Ascending aorta (tissue), 2 donors: ENCODE measurements at places on chromosomes 16 and 17.

DNA sequence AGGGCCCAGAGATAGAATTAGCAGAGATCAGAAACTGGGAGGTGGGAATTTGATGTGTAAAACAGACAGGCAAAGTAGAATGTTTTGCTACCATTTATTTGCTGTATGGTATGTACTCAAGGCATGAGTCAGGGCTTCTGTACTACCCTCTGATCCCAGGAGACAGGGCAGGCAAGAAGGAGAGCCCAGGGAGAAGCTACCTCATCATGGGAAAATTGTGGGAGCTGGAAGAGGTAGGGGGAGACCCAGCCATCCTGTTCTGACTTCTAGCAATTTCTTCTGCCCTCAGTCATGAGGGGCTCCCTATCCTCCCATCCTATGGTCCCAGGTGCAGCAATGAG is 1.7 kb upstream of the PIGS start:
- DNase-seq: no peak

DNA sequence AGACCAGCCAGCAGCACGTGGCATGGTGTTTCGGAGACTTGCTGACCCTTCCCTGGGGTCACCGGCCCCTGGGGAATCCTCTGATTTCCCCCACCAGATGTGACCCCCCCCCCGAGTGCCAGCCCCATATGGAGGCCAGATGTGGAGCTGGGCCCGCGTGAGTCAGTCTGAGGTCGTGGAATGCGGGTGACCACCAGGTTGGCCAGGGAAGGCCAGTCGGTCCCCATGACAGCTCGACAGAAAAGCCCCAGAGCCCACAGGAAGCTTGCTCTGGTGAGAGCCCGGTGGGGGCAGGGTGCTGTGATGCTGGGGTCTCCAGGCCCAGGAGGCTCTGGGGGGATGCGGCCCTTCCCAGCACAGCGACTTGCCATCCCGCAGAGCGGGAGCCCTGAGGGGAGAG is 209.0 kb downstream of the NTN1 start:
- DNase-seq: no peak

DNA sequence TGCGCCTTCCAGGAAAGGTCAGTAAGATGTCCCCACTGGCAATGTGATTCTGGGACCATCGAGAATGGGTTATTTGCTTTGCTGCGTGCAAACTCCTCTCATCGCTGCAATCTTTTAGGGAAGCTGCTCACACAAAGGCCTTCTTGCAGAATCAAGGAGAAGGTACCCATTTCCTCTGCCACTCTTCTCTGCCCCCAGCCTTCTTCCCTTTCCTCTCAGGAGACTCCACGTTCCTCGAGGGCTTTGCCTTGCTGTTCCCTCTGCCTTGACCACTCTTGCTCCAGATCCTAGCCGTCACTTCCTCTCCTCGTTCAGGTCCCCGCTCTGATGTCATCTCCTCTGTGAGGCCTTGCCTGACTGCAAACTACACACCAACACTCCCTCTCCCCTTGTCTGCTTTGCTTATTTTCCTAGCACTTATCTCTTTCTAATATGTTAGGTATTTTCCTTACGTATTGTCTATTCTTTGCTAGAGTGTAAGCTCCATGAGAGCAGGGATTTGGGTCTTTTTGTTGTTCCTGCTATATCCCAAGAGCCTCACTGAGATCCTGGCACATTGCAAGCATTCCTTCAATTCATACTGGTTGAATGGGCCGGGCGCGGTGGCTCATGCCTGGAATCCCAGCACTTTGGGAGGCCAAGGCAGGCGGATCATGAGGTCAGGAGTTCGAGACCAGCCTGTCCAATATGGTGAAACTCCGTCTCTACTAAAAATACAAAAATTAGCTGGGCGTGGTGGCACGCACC is 5.3 kb upstream of the CRK start:
- DNase-seq: no peak

DNA sequence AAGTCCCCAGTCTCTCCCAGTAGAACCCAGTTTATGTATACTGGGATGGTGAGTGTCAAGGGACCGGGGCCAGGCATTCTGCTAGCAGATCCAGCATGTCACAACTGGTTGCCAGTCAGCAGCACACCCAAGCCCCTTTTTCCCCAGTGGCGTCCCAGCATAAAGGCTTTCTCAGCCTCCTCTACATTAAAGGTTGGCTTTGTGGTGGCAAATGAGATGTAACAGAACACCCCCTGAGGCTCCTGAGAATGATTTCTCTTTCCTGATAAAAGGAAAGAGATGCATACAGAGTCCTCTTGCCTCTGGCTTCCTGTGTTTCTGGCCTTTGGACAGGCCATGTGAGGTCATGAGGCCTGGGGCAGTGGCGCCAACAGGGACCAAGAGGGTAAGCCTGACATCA is 27.9 kb downstream of the IRX6 start:
- DNase-seq: no peak

DNA sequence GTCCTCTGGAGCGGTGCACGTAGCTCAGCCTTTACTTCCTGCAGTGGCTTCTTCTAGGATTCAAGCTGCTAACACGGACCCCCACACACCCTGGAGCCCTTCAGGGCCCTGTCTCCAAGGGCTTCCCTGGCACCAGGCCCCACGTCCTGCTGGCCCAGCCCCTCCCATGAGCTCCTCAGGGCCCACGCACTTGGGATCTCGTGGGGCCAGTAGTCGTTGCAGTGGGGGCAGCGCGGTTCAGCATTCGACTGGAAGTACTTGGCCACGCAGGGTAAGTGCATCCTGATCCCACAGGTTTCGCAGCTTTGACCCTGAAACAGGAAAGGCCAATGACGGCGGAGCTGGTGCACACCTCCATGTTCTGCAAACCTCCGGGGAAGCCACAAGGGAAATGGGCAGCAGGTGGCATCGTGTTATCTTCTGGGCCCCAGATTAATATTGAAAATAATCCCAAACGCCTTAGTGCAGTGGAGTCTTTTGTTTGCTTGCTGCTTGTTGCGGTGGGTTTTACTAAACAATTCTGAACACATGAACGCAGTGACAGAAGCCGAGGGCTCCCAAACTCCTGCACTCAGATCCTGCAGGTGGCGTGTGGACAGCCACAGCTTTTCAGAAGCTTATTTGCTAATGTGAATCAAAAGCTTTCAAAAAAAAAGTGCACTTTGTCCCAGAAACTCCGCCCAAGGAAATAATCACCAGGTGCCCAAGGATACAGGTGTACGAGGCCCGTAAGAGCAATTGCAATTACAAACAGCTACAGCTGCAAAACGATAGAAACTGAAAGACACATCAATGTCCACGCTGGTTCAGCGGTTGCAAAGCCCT is 22.4 kb downstream of the KDM8 start:
- no peak for DNase-seq

DNA sequence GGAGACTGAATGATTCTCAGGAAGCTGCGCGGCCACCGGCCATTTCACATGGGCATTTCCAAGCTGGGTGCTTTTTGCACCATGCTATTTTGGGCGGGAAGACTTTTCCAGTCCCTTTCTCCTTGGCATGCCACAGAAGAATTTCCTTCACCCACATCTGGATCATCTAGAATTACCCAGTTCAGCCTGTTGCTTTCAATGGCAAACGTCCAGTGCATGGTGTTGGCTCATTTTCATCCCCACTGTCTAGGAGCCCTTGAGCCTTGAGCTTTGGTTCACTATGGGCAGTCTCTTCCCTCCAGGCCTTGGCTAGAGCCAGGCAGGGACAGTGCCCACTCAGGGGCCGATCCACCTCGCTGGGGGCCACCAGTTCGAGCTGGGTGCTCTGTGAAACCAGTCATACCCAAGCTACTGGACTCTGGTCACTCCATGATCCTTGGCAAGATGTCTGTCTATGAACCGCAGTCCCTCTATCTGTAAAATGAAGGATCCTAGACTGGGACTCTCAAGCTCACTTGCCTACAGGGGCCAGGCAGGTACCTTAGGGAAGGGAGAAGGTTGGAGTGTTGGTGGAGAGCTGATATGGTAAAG is 71.1 kb downstream of the CYLD start:
- peak; percentile 22 for DNase-seq

GRCh38 chr16:10896723-10897122 is 19.7 kb downstream of the CIITA start:
- no peak for DNase-seq

DNA sequence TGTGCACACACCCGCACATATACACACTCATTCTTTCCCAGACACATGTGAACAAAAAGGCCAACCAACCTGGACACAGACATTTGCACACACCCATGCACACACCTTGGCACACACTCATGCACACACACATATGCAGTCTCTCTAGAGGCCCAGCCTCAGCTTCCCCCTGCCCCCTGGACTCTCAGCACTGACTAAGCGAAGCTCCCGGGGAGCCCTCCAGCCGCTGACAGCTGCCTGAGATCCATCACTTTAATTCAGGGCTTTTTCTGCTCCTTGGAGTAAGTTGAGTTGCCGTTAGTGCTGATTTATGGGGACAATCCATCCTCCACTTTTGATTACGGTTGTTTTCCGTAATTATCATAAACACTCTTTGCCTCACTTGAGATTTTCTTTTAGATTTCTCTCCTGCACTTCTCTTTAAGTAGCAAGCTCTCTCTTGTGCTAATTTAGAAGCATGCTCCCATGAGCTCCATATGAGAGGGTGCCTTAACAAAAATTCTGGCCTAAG is 158.6 kb upstream of the CDC42EP4 start:
- no peak for DNase-seq

DNA sequence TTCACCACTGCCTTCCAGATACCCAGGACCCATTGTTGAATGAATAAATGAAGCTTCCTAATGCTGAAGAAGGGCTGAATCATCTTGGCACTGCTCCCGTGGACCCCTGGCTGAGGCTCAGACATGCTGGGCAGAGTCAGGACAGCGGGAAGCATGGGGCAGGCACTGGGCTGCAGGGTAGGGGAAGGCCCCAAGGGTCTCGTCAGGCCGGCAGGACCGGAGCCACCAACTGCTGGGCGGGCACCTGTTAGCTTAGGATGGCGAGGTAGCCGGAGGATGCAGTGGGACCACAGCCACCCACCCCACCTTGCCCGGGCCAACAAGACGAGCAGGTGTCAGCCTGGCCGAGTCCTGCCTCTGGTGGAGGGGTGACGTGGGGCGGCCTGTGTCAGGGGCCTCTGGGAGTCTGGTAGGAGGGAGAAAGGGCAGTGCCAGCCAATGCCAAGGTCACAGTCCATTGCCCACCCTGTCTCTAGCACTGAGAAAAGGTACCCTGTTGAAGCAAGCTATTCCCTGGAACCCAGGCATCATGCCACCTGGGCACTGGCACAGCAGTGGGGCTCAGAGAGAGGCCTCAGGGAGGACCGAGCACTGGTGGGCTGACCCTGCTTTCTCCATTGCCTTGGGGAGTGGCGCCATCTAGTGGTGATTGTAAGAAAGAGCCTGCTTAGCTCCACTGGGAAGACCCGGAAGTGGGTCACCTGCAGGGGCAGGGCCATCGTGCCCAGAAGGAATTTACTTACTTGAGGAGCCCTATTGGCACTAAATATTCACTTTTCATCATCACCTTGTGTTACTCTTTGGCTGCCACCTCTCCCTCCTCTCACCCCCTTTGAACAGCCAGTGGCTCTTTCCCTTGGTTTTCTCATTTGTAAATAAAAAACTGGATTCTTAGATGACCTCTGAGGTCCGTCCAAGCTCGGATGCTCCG is 3.0 kb upstream of the DLX3 start:
- peak; percentile 83 for DNase-seq

- no peak for DNase-seq
Observed at GRCh38 chr17:266219-266618, 84.8 kb upstream of the DOC2B start.

DNA sequence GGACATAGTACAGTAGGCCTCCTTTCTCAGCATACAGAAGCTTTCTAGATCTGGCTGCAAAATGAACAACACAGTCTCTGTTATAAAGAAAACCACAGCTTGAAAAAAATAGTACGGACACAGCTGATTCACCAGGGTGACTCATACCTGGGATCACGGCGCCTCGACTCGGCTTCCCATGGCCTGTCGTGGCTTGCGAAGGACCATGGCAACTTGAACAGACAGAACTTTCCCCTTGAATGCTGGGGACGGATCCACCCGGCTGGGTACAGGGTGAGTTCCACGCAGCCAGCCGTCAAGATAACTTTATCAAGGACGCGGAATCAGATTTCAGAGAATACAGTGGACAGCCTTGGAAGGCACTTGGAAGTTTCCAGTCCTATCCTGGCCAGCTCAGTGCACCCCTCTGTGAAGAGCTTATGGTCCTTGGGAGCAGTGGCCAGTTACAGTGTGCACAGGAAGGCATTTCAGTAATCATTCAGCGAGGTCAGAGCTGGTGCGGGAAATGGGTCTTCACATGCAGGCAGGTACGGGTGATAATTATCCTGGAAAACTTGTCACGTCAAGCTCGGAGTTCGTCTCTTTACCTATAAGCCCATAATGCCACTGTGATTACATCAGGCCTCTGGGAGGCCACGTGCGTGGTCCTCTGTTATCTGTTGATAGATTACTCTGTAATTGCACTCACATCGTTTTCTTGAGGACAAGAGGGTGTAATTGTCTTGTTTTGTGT is 57.9 kb upstream of the MAF start:
- no peak for DNase-seq

DNA sequence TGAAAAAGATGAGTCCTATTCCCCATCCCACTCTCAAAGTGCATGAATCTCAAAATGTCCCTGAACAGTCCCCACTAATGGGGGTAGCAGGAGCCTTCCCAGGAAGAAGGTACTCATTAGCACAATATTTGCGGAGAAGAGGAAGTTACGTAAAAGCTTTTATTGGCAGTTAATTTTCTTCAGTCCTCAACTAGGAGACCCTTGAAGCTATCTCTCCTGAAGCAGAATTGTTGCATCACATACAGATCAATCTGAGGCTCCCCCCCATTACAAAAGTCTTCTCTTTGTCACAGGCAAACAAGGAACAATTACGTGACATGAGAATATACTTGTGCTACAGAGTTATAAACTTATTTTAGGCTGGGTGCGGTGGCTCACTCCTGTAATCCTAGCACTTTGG is 14.2 kb downstream of the SLFN12L start:
- no peak for DNase-seq

- no peak for DNase-seq
Observed at GRCh38 chr16:25093208-25094061, 18.1 kb upstream of the LCMT1 start.

GRCh38 chr17:29836643-29837042 is 93.4 kb downstream of the SSH2 start:
- DNase-seq: no peak

GRCh38 chr17:13337864-13338371 is 263.8 kb downstream of the HS3ST3A1 start:
- DNase-seq: no peak

GRCh38 chr17:66945147-66945835 is 19.2 kb upstream of the CACNG4 start:
- DNase-seq: no peak

DNA sequence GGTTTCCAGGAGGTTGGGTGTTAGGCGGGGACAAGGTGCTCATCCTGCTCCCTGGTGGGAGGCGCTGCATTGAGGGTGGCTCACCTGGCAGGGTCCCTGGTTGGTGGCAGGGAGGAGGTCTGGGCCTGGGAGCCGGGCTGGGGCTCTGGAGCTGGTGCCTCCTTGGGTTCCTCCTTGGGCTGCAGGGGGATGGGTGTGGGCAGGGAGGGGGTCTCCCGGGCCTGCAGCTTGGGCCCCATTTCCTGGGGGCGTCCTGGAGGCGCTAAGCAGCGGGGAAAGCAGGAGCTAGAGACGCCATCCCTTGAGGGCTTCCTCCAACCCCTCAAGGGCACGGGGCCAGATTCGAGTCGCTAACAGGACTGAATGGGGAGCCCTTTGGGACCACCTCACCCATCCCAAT is 11.1 kb downstream of the CNGB1 start:
- DNase-seq: no peak
